ENCODE measurements at places on chromosomes 13 and 19.

DNA sequence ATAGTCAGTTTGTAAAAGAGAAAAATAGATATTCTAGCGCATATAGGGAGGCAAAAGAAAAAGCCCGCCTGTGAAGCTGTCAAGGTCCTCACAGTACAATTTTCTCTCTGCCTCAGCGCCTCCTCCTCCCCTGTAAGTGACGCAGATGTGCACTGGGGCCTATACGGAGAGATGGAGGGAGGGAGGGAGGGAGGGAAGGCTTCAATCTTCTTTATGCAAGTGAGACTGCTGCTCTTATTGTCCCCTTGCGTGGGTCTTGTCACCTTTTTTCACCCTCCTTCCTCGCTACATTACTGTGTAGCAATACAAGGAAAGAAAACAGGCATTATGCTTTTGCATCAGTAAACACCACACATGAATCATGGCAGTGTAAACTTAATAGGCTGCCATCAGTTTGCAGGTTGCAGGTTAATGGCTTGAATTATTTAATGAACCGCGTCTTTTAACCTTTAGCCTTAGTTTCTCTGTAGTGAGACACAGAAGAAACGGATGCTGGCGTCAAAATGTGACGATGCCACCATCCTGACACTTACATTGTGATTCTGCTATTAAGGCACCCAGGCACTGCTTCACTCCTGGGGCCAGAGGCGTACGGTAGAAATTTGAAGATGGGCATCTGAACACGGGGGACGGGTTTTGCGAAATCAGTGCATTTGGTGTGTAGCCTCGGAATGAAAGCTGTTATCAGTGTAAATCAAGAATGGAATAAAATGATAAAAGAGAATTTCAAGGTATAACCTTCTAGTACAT is at the start of gene KLHL1:
Gene KLHL1, minus strand, starts transcription at position 97 of the 750 bp plus-strand sequence. CDS start 753 bp downstream, outside the sequence.
- DNase-seq = no peak

- DNase-seq = no peak
These were observed 5.5 kb upstream of the ENOX1 start for GRCh38 chr13:43792076-43792881.

DNA sequence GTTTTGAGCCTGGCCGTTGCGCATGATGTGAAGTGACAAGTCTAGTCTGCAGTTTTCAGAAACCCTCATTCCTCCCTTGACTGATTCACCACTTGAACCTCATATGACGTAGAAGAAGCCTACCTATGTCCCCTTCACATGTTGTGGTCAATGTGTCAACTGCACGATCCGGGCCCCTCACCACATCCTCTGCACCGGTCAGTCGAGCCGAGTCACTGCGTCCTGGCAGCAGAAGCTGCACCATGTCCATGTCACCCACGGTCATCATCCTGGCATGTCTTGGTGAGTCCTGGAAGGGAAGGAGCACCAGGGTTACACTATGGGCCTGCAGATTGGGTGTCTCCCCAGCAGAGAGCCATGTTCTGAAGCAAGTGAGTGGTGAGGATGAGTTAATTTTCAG is at the start of gene KIR2DL4:
Gene KIR2DL4, plus strand, starts transcription at position 201 of the 400 bp plus-strand sequence. Its CDS starts 42 bp downstream, at position 243.
- no peak for DNase-seq

DNA sequence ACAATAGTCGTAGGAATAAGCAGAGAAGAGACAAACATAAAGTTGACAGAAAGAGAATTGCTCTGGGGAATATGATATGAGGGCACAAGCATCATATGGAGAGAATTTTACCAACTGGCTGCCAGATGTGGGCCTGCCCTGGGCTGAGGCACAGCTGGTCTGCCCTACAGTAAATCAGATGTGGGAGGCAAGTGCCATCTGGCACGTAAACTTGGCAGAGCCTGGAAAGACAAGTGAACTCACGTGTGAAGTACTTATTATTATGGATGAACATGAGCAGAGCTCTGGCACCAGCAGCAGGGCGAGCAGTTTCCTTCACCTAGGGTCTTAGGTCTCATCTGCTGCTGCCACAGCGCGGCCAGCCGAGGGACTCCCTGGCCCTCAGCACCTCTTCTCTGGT is 20.6 kb downstream of the PCDH8 start:
- no peak for DNase-seq

DNA sequence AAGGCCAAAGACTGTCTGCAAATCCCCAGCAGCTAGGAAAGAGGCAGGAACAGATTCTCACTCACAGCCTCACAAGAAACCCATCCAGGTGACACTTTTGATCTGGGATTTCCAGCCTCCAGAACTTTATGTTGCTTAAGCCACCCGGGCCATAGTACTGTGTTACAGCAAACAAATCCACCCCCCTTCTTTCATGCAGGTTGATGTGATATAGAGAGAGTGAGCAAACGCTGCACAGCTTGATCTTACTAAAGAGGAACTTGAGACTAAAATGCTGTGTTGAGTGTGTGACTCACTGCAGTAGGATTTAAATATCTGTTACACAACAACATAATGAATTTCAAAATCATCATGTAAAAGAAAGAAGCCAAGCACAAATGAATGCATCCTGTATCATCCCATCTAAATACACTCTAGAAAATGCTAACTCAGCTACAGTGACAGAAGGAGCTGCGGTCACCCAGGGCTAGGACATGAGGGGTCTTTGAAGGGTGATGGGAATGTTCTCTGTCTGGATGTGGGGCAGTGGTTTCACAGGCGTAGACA is 32.2 kb downstream of the RCBTB2 start:
- DNase-seq = peak; percentile 96

GRCh38 chr13:25371158-25371874 is 458 bp upstream of the ATP8A2 start:
- DNase-seq = no peak

DNA sequence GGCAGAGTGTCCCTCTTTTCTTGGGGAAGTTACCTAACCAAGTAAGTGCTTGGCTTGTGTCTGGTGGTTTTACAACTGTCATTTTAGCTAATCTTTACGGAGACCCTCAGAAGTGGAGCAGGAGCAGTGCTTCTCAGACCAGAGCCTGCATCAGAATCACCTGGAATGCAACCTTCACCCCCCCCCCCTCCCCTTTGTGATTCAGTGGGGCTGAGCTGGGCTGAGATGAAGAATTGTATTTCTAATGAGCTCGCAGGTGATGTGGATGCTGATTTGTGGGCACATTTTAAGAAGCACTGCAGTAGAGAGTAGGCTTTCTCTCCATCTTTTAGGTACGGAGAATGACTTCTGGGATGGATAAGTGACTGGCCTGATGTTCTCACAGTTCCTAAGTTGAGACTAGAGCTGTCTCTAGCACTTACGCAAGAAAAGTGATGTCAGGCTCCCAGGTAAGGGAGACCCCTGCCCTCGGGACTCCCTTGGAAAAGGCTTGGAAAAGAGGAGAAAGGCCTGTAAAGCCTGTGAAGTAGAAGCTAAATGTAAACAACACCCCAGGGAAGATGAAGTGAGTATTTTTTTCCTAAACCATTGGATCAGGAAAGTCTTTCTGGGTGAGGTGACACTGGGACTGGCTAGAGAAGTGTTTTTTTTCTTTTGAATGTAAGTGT is 23.3 kb upstream of the RNF113B start:
- no peak for DNase-seq

GRCh38 chr13:22828081-22828480 is 352.7 kb upstream of the SGCG start:
- DNase-seq = peak; percentile 2

- DNase-seq = no peak
These were observed 64.9 kb downstream of the CRYL1 start for GRCh38 chr13:20460761-20461160.

DNA sequence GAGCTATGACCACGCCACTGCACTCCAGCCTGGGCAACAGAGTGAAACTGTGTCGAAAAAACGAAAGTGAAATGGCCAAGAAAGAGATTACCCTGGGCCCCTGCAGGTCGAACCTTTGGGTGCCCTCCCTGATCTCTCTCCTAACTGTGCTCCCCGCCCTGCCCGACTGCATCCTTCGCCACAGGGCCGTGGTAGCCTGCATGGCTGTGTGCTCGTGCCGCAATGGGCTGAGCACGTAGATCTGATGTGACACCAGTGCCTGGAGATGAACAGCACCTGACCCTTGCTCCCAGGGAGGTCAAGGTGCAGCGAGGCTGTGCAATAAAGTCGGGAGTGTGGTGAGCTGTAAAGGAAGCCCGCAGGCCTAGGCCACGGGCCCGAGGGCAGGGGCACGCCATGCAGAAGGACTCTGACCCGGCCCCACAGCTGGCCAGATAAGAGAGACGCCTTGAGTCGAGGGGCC is 60.2 kb downstream of the PEX11G start:
- DNase-seq = no peak

- DNase-seq = no peak
These were observed 583 bp downstream of the PCDH8 start for GRCh38 chr13:52847682-52848432.

GRCh38 chr13:41222259-41222852 is 28.0 kb upstream of the KBTBD7 start:
- peak; percentile 40 for DNase-seq

- peak; percentile 56 for DNase-seq
These were observed 94.6 kb downstream of the KL start for GRCh38 chr13:33110713-33111413.

DNA sequence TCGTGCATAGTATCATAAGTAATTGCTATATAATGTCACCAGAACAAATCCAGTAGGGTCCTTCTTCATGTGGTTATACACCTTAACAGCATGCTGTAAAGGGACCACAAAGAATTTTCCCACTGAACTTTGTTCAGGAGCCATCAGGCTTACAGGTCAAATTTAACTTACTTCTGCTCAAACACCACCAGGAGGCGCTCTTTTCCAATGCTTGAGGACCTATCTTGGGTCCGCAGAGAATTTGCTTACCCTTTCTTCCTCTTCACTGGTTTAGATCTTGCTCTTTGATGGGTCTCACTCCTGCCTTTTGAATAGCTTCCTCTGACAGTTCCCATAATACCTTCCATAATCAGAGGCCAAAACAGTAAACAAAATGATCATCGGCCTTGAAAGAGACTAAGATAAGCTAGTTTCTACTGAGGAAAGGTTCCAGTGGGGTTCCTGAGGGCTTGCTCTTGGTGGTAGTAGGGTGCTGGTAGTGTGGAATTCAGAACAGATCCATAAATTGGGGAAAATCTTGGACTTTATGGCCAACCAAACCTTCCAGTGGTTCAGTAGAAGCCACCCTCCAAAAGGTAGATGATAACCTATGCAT is 37.4 kb downstream of the SCGB2B2 start:
- DNase-seq = peak; percentile 72

DNA sequence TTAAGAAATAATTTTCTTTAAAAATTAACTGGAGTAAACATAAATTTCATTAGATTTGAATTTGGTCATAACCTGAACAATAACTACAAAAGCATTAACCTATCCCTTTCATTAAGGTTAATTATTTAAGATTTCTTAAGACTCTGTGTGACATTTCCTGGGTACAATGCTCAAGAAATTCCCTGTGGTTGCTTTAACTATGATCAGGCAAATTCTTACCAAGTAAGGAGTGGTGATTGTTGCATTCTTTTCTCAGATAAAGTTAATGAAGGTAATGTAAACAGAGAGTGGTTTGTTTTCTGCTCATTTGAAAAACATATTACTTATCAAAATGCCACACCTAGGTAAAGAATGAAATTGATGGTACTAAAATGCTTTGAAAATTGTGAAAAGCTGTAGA is 114.8 kb upstream of the MIR17HG start:
- DNase-seq = no peak

DNA sequence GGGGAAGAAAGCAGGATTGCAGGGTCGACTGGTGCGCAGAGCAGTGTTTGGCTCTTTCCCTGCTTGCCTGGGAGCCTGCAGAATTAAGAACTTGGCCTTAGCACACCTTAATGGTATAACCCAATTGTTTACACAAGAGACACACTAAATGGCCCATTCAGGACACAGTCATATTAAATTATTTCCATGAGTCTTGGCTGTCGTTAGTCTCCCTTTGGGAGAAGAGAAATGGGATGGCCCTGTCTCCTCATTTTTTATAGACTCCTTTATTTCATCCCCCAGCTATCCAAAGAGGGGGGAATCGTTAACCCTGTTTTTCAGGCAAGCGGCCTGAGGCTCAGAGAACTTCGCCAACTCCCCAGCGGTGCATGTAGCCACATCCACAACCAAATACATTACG is 282.5 kb downstream of the SUCLA2 start:
- no peak for DNase-seq

DNA sequence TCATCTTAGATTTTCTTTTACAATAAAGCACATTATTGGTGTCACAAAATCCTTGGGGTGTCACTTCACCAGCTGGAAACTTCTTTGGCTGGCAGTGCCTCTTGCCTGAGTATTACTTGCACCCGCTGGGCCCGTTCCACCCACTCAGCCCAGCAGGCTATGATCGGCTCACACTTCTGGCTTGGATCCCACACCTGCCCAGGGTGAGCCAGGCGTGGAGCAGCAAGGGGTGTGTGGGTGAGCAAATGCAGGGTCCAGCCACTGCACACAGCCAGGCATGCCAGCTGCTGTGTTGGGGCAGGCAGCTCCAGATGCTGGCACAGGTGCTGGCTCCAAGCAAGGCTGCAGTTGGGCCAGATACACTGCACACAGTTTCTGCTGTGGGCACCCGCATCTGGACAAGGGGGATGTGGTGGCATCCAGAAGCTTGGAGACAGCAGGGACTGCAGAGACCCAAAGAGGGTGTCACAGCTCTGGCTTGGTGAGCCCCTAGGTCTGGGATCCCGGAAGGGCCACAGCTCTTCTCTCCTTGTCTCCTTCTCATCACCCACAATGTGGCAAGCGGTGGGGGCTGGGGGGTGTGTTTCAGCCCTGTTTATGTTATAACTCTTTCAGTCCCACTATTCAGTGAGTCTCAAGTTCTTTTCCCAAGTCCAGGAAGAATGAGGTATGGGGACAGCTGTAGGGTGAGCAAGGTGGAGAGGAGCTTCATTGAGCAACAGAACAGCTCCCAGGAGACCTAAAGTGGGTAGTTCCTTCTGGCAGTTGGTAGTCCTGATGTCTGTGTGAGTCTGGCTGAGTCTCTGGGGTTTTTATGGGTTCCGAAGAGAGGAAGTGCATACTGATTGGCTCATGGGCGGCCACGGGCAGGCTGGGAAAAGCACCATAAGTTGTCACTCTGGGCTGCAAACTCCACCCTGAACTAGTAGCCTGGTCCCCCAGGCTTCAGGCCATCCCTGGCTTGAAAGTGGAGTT is 25.3 kb upstream of the TBC1D4 start:
- no peak for DNase-seq

GRCh38 chr19:15126131-15126910 is 19.1 kb downstream of the SYDE1 start:
- no peak for DNase-seq

- DNase-seq = no peak
These were observed 25.5 kb downstream of the KCTD12 start for GRCh38 chr13:76860706-76861105.

DNA sequence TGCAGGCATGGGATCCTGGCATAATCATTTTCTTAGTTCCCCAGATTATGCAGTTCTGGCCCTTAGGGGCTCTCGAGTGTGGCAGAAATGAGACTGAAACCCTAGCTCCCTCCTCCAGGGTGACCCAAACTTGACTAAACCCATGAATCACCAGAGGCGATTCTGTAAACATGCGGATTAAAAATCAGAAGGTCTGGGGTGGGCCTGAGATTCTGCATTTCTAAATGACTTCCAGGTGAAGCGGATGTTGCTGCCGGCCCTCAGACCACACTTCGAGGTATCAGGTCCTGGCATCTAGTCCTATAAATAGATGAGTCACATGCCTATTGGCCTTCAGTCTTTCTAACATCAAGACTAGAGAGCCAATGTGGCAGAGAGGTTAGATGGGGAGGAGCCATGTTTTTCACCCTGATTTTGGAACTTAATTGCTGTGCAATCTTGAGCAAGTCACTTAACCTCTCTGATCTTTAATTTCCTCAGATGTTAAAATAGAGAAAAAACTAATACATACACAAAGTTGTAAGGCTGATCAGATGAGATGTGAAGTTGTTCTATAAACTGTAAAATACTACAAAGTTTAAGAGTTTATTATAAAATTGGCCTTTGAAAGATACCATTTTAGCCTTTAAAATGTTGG is 431.2 kb downstream of the FOXO1 start:
- DNase-seq = no peak

- no peak for DNase-seq
These were observed 366.4 kb downstream of the KLF12 start for GRCh38 chr13:73767747-73768315.
